Stimulated activated CD8-positive, alpha-beta memory T cell treated with anti-CD3 and anti-CD28 coated beads, Interleukin-7, amount 100 ng/mL, for 48 hours (primary cell): ENCODE measurements at places on chromosomes 5 and 9.
A peak's percentile ranks its signal among the peaks of the same experiment; 100 is the strongest.

DNA sequence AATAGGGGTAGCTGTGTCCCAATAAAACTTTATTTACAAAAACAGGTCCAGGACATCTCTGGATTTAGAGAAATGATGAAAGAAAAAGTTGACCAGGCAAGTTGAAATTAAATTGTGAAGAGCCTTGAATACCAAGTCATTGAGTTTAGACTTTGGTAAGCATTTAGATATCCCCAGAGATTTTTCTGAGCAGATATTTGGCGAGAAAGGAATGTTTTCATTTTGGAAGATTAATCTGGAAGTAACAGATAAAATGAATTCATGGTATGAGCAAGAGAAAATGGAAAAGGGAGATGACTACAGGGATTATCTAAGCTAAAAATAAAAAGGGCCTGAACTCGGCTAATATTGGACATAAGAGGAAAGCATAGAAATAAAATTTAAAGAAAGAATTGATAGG lies 157.6 kb downstream of the ACTL7B start:
- DNase-seq = no peak

- no peak for DNase-seq
Measured at GRCh38 chr5:149500922-149501582, 50.2 kb downstream of the CSNK1A1 start.

DNA sequence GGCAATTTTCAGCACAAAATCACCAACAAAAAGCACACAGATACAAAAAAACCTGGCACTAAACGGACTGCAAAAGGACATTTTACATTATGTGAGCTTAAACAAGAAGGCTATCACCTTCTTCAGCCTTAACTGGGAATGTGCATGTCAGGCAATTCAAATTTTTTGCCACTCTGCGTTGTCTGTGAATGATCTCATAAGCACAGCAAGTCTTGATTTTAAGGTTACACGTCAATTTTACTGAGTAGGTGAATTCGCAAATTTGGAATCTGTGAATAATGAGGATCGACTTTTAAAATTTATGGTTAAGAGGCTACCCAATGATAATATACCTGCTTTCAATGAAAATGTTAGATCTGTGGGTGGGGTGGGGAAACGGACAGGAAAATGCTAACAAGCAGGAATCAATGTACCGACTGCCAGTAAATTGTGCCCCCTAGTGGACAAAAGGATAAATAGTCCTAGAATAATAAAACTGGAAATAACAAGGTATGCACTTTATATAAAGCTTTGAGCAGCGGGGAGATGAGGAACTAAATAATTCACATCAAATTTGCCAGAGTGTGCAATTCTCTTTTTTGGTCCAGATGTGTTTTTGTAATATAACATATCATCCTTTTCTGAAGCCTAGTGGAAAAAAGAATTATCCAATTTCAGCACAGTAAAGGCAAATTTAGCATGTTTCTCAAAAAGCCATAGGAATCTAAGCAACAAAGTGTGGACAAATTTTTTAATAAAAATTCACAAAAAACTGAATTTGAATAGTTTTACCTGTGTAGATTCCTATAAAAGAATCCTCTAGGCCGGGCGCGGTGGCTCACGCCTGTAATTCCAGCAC lies 20.5 kb downstream of the EQTN start:
- DNase-seq = no peak

GRCh38 chr9:92278110-92278509 lies 15.4 kb downstream of the IARS1 start:
- DNase-seq = no peak

DNA sequence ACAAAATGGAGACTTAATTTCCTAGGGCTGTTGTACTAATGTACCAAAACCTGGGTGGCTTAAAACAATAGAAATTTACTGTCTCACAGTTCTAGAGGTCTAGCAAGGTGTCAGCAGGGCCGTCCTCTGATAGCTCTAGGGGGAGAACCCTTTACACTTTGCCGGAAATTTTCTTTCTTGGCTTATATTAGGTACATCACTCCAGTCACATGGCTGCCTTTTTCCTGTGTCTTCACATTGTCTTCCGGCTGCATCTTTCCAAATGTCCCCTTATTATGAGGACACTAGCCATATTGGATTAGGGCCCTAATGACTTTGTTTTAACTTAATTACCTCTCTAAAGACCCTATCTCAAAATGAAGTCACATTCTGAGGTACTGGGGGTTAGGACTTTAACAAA lies 5.8 kb downstream of the UHRF2 start:
- DNase-seq = no peak

DNA sequence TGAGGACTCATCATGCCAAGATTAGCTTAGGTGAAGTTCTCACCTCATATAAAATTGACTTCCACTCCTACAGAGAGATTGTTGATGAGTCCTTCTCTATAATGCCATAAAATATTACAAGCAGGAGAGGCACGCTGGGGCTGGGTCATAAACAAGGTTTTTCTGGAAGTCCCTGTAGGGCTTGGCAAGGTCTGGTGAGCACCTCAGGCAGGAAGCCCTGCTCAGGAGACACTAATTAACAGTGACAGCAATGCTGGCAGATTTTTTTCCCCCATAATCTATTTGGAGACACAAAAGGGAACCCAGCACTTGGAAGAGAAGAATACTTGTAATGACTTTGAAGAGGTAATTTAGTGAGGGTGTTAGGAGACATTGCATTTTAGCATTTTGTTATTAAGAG lies 118.7 kb downstream of the DIRAS2 start:
- no peak for DNase-seq

DNA sequence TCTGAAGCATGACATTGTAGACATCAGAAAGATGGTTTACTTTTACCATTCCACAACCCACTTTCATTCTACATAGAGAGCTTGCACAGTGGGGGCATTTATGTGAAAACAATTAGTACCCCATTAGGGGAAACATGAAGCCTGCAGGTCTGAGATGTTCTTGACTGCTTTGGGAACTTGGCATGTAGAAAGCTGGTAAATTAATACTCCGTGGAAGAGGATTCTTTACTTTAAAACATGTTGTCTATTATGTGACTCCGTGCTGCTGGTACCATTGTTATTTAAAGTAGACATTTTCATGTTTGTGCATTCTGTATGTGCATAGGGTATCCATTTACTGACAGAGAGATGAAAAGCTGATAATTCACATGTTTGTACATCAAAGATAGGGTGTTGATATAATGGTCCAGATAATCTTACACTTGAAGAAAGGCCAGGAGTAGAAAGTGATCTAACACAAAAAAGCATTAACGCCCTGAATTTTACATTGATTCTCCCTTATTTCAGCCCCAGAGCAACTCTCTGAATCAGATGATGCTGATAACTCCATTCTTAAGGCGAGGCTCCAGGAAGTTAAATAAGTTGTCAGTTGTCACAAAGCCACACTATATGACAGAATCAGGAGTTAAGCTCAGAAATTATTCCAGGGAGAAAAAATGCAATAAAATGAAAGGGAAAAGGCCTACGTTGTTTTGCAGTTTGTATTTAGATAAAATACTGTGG lies 50.1 kb upstream of the CD180 start:
- no peak for DNase-seq

DNA sequence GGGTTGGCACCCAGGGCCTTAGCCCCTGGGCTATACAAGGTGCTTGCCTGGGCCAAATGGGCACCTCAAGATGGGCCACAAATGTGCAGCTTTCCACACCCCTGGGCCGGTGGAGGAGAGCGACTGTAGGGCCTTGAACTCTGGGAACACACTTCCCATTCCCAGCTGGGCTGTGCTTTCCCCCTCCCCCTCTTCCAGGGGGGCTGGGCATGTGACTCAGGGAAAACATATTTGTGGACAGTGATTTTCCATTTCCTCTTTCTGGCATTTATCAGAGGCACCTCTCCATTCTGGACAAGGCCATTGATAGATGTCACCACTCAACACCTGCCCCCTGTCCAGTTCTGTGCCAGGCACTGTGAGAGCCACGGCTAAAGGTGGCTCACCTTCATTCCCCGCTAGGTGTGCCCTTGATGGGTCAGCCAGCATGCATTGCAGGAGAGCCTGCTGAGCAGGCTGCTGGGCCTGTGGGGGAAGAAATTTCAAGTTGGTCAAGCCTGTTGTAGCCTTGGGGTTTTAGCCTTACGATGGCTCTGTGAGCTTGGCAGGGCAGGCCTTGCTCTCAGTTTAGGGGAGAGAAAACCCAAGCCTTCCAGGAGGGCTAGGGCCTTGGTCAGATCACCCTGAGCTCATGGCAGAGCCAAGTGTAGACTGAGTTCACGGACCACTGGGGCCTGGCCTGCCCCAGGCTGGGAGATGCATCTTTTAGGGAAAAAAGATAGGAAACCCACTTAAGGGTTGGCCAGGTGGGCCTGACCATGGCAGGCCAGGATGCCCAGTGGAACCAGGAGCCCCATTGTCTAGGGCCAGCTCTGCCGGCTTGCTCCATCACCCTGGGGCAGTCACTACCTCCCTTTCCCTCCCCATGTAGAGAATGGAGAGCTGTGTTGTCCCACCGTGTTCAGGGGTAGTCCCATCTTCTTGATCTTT lies 113.9 kb downstream of the DAB2IP start:
- no peak for DNase-seq

DNA sequence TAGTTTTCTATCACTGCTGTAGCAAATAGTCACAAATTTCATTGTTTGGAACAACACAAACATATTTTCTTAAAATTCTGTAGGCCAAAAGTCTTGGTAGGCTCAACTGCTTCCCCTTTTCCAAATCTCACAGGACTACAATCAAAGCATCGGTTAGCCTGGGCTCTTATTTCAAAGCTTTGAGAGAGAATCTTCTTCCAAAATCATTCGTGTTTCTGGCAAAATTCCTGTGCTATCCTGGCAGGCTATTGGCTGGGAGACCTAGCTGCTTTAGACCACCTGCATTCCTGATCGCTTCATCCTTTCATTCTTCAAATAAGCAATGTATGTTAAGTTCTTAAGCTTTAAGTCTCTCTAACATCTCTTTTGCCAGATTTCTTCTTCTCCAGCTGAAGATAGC lies 629.8 kb upstream of the CDH18 start:
- DNase-seq = no peak

DNA sequence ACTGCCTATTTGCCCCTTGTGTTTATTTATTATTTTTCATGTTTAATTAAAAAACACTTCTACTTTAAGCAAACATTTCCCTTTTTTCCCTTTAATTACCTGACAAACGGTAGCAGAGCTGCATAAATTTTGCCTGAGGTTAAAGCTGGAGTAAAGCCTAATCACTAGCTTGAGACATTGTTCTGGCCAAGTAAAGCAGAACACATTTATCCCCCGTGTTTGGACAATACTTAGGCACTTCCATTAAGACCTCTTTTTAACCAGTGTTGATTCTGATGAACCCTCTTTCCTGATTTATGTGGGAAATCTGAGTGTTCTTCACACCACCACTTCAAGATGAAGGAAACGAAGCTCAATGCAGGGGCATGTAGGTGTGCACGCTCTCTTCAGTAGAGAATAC lies 54.5 kb downstream of the BNC2 start:
- DNase-seq = no peak

DNA sequence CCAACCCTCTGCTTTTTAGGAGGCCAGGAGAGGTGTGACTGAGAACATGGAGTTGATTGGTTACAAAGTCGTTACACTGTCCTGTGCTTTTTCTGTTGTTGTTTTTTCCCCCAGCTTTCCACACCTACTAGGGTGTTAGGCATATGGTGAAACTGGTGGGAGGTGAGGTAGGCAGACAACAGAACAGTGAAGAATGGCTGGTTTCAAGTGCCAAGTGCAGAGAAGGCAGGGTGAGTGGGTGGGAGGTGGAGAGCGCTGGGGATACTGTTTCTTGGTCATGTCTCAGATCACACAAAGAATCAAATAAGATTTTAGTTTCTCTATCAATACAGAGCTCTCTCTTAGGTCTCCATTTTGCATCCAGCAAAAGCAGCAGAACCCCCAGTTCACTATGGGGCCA lies 2.2 kb upstream of the SPTAN1 start:
- DNase-seq = peak; percentile 44

GRCh38 chr9:128374221-128374675 lies 3.1 kb downstream of the URM1 start:
- no peak for DNase-seq

DNA sequence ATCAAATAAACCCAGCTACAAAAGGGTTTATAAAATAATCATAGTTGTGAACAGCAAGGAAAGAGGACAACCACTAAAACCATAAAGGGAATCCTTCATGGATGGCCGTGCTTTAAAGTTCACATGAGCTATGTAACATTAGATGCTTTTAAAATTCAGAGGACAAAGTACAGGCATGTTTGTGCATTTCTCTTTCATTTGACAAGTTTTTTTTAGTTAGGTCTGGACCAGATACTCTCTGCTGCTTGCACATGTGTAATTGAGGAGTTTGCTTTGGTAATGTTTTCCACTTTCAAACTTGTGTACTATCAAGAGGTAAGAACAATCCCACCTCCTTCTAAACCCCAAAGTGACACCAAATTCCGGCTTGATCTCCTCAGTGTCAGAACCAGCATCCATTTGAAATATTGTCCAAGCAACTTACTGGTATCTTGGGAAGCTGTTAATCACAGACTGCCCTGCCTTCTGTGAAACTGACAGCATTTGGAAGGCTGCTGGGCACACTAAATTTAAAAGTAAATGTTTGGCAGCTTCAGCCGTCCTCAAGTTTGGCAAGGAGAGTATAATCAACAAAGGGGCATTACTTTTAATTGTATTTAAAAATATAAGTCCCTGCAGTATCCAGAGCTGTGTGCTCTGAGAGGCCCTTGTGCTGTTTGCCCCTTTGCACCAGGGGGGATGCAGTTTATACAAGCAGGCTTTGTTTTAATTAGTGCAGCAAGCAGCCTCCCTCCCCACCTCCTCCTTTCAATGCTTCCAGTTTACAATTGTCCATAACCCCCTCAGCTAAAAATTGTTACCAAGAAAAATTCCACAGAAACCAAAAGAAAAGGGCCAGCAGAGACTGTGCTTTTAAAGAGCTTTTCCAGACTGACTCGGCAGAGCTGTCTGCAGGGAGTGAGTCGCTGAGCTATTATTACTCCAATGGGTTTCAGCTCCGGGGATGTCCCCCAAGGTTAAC lies 328.3 kb upstream of the MPDZ start:
- DNase-seq = no peak

DNA sequence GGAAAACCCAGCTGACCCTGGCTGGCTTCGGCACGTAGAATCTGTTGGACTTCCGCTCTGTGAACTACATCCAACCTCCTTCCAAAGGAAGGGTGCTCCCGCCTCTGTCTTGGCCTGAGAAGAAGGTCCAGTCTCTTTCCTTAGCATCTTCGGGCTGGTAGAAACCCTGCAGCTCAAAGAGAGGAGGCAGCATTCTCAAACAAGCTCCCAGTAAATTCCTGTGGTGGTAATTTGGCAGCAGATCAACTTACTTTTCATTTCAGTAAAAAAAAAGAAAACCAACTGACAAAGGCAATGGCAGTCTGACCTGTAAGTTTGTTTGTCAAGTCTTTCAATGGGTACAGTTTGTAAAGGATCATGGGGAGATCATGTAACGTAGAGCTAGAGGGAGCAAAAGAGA lies 176.7 kb downstream of the MED10 start:
- DNase-seq = no peak
